ENCODE measurements at places on chromosomes 1 and 21.

GRCh38 chr1:46532498-46533178 is 18.8 kb downstream of the KNCN start:
- DNase-seq: no peak

DNA sequence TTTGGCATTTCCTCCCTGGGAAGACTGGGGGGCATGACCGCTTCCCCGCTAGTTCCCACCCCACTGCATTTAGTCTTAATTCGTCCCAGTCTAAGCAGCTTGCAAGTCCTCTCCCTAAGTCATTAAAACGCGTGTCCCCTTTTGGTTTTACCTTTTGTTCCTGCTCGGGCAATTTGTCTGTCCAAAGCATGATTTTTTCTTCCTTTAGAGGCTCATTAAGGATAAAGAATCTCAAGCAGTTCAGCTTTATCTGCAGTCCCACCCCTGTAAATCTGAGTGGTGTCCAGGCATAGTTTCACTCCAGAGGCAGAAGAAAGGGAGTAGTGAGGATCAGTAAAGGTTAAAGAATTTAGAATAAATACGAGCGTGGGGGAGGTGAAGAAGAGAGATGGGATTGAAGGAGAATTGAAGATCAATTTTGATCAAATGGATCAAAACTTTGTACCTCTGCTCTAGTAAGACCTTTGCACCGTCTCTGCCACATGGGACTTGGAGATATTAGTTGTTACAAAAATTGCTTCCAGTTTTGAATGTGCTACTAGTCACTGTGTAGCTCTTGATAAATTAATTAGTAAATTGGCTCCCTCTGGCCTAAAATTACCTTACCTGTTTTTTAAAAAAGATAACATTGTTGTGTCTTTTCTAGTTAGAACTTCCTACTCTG is 989 bp upstream of the ETV3 start:
- DNase-seq: no peak

GRCh38 chr21:23951251-23951650 is 1656.0 kb downstream of the MRPL39 start:
- DNase-seq: no peak

DNA sequence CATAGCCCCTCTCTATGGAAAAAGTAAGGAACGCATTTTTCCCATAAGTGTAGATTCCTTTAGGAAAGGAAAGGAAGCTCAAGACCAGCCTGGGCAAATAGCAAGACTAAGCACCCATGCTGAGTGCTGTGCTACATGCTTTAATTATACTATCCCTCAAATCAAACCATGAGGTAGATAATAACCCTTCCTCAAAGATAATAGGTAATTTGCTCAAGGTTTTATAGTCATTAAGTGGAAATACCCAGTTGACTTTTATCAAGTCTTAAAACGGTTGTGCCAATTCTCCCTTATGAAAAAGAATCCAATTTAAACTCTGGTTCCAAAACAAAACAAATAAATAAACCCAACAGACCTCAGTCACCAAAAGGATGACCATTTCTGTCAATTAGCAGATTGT is 3.4 kb downstream of the KIAA0319L start:
- DNase-seq: no peak

GRCh38 chr1:21366288-21366687 is 73.6 kb upstream of the NBPF3 start:
- DNase-seq: no peak

DNA sequence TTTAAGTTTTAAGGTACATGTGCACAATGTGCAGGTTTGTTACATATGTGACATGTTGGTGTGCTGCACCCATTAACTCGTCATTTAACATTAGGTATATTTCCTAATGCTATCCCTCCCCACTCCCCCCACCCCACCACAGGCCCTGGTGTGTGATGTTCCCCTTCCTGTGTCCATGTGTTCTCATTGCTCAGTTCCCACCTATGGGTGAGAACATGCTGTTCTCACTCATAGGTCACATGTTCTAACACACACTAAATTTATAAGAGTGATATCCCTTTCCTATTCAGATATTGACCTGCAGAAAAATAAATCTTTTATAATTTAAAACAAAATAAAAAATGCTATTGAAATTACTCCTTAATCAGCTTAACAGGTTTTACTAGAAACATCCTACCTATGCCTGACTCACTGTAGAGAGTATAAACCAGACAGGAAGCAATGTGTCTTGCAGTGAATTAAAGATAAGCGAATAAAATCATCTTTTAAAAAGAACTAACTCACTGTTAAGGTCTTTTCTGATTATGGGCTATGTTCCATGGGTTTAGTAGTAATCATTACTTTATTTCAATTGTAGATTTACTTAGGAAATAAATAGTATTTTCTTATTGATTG is 82.0 kb upstream of the DPH5 start:
- no peak for DNase-seq

- DNase-seq: no peak
Measured at GRCh38 chr1:10630661-10631120, 155.9 kb downstream of the PEX14 start.

- no peak for DNase-seq
Measured at GRCh38 chr1:79599257-79599656, 592.7 kb upstream of the ADGRL4 start.

DNA sequence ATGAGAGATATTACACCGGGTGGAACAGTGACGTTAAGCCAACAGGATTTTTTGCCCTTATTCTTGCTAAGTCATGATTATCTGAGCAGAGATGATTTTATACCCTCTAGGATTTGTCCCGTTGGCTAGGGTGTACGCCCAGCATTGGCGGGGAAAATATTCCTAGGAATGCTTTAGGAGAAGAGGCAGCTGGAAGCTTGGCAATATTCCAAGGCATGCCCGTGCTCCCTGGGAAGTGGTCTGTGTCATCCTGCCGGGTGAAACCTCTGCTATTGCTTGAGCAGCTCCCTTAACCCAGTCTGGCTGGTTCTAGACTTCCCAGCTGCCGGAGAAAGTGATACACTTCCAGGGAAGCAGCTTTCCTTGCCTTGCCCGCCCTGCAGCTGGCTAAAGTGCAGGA is 16.2 kb downstream of the CHRNB2 start:
- no peak for DNase-seq

DNA sequence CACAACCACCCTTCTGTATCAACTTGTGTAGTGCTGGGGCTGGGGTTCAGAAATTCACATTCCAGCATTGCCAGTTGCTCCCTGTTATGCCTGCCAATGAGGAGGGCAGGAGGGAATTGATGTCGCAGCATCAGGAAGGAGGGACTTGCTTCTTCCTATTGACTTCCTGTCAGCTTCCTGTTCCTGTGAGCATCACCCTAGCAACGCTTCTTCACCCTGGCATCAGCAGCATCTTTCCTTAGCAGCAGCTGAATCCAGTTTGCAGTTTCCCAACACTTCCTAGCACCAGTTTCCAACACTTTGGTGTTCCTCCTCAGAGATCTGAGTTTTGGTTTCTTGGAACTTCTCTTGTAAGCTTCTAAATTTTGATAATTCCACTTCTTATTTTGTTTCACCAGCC is 8.9 kb upstream of the TRIM62 start:
- DNase-seq: no peak

DNA sequence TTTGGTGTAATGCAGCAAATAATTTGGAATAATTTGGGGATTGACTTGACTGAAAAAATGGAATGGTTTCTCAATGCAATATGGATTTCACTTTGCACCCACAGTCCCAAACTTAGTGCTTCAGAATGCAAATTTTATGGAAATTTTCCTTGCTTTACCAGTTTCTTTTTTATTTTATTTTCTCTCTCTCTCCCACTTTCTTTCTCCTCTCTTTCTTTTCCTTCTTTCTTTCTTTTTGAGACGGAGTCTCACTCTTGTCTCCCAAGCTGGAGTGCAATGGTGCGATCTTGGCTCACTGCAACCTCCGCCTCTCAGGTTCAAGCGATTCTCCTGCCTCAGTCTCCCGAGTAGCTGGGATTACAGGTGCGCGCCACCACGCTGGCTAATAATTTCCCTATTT is 110.3 kb downstream of the KCNN3 start:
- no peak for DNase-seq
